Posterior vena cava (tissue), 2 donors: ENCODE measurements at places on chromosomes 11 and 22. TPM values are rescaled to one million over a fixed set of nuclear protein-coding genes. Genes with fewer than 3 reads are reported as not detected.
A peak's percentile ranks its signal among the peaks of the same experiment; 100 is the strongest.

DNA sequence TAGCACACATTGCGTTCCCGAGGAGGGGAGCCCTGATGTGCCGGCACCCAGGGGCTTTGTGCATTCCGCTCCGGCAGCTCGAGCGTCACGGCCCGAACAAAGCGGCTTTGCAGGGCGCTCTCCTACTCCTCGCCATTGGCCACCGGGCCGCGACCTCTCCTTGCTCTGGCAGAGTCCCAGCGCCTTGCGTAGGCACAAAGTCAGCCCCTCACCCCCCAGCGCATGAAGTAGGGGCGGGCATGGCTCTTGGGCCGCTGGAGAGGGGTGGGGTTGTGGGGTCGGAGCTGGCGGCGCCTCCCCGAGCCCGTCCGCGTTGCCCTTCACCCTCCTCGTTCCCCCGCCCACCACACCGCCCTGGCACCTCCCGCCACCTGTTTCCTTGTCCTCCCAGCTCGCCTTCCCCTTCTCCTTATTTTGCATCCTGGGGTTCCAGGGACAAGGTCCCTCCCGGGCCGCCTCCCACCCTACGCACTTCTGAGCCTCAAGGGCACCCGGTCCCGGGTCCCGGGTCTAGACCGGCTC, 753 bp upstream of the PPARA start:
- peak; percentile 86 for DNase-seq

- no peak for DNase-seq
These were observed at the start of gene F2 for GRCh38 chr11:46719048-46719542. Gene F2 (plus strand): TSS chr11:46719213. CDS start chr11:46719236, 23 bp downstream.

DNA sequence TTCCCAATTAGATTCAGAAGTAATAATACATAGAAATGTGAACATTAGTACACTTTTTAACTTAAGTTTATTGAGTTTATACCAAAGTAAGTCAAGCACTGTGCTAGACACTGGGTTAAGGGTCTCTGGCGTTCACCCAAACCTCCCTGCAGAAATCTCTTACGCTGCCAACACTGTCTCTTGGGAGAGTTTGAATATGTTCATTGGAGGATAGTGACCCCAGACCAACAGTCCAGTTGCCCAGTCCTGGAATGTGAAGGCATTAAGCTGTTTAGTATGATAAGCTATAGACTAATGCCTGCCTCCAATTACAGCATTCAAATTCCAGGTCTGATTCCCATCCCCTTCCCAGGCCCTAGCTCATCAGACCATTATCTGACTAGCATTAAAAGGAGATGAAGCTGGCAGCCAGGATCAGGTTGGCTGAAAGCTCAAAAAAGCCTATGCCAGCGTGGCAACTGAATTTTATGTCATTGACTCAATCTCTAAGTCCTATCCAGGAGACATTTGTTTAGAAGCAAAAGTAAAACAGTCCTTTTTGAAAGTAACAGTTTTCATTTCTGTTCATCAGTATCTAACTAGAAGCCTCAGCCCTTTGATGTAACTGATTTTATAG, 77.8 kb downstream of the SFI1 start:
- DNase-seq = no peak

CEND1 gene
- total RNA-seq = not detected

DNA sequence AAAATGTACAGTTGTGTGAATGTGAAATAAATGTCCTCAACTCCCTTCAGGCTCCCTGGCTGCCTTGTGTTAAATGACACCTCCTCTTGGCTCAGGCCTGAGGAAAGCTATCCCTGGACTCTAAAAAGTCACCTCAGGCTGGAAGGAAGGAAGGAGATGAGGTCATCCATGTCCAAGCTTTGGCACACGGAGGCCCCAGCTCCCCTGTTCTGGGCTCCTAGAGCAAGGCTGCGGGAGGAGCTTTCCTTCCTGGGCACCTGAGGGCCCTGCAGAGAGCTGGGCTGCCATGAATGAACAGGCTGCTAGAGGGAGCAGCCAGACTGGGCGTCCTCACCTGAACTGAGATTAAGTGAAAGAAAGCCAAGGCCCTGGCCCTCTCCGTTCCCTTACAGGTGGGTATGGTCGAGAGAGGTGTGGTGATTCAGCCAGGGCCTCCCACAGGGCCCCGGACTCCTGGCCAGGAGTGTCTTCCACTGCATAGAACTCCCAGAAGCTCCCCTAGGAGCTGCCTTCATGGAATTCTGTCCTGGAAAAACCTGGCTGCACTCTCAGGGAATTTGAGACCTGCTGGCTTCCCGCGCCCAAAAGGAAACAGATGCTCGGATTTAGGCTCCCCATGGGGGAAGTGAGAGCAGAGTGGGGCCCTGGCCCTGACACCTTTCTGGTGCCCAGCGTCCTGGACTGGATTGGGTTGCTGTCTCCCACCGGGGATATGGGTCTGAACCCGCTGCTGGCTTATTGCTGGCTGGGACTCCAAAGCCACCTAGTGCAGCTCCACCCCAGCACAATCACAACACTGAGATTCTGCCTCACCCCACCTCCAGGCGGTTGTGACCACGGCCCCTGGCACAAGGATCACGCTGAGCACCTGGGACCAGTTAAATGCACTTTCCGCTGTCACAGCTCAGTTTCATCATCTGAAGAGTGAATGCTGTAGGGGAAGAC, 22.2 kb downstream of the MYBPC3 start:
- no peak for DNase-seq

DNA sequence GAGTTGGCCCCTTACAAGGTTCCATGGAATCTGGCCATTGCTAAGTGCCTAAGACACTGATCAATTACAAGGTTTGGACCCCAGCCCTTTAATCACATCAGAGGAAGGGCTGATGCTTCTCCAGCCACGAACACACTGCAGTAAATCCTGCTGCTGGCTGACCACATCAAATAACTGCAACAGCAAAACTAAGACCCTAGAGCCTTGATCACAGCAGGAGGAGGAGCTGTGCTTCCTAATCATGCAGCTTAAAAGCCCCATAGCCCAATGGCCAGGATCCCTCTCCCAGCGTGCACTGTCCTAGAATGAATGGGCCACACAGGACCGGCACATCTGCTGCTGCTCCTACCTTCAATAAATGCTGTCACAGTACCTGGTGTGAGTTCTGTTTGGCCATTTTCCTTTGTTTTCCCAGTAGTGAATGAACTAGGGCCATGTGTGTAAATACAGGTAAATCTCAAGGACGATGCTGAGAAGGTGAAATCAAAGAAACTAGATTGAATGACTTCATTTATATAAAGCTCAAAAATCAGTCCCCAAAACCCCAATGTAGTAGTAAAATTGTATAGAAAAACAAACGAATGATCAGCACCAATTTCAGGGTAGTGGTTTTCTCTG, 12.7 kb downstream of the ZP1 start:
- DNase-seq = no peak

- no peak for DNase-seq
These were observed 2.8 kb upstream of the ACER3 start for GRCh38 chr11:76857781-76858410.

MRGPRG gene
- not detected for total RNA-seq

DNA sequence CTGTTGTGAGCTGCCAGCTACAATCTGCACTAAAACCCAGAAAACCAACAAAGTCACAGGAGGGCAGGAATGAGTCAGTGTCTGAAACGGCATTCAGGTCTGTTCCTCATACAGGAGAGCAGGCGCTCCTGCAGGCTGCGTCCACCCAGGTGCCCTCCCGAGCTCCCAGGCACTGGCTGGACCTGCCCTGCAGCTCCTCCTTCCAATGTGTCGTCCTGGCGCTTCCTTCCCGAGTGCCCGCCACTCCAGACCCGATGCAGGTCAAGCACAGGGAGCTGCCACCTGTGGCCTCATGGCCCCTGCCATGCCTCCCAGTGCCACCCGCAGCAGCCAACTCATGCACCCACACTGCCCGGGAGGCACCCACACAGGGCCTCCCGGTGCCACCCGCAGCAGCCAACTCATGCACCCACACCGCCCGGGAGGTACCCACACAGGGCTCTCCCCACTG, 12.0 kb downstream of the BRD1 start:
- DNase-seq = no peak

DNA sequence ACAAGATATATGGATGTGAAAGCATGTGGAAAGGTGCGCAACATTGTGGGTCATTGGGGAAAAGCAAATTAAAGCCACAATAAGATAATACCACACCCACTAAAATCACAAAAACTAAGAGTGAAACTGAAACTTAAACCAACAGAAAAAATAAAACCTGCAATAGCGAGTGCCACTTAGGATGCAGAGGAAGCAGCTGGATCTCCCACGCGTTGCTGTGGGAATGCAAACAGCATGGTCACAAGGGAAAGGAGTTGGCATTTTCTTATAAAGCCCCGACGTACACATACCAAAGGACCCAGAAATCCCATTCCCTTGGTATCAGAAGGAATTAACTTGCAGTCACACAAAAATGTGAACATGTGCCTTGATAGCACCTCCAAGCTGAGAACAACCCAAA, 712.0 kb downstream of the TBC1D22A start:
- no peak for DNase-seq

- no peak for DNase-seq
These were observed 174.2 kb downstream of the ETS1 start for GRCh38 chr11:128412847-128413791.

GRCh38 chr11:112617977-112618826, 343.0 kb upstream of the NCAM1 start:
- no peak for DNase-seq

DNA sequence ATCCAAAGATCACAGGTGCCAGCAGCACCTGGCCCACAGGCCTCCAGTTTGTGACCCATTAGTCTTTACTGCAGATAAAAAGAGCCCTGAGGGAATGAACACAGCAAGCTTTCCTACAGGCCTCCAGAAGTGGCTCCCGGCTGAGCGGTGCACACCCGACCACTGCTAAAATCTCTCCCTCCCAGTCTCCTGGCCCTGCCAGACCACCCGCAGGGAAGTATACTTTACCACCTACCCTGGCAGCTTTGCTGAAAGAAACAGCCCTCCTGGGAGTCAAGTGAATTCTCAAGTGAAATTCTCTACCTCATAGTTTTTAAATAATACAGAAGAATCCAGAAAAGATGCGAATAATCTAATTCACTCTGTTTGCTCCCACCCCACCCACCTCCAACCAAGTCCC, 15.4 kb upstream of the MTNR1B start:
- DNase-seq = no peak

DNA sequence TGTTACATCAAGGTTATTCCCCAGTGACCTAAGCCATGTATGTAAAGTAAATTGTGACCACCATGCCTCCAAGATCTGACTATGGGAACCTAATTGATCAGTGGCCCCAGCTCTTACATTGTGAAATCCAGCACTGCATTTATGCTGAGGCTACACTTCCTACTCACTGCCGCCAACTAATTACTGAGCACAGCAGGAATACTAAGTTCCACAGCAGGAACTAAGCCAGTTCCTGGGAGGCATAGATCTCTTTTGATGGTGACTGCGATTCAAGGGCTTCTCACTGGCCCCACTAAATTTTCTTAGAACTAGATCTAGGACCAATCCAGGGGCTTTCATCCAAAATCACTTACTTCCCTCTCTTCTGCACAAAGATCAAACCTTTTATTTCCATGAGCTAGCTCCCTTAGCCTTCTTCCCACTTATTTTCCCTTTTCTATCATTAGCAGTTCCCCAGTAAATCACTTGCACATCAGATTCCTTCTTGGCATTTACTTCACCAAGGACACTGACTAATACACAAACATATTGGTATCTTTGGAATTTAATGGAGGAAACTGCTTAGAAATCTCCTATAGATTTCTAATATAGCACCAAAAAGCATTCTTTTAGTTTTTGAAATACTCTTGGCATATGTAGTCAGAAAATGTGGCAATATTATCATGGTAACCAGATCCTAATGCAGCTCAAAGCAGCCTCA, 46.0 kb downstream of the CNTN5 start:
- no peak for DNase-seq

TMEM151A gene
- total RNA-seq = not detected

DNA sequence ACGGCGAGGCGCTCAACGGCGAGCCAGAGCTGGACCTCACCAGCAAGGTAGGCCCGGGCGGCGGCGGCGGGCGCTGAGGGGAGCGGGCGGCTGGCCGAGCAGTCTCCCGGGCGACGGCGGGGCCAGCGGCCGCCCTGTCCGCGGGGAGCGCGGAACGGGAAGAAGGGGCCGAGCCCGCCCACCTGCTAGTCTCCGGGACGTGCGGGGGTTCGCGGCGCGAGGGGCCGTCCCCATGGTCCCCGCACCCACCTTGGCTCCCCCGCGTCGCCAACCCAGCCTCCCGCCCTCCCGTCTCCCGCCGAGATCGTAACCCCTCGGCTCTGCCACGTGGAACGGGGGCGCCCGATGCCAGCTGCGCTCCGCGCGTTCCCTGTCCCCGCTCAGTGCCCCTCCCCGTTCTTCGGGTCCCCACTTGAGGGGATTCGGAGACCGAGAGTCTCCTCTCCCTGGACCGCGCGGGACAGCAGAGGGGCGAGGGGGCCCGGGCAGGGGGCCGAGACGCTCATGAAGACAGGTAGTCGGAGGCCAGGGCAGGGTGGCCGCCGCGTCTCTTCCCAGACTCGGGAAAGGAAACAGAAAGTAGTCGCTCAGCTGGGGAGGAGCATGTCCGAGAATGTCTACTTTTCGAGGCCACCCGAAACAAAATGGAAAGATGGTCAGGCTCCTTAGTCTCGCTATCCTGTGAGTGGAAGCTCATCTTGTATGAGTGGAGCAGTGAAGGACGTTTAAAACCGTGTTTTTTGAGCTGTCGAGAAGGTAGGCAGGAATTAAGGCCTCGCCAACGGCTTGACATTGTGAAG, 557 bp downstream of the GTPBP1 start:
- DNase-seq = peak; percentile 88

DNA sequence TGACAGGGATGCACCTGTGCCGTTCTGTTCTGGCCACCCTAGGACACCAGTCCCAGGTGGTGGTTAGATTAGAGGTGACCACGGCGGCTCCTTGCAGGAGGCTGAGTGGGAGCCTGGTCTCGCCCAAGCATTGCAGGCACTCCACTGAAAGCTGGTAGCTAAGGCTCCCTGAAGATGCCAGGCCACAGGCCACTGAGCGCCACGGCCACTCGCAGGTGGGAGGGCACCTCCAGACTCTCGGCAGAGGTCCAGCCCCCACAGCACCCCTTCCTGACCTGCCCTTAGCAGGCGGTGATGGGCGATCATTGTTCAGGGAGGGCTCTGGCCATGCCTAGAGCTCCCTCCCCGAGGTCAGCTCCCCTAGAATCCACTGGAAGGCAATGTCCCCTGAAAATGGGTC, 1270.2 kb downstream of the BRD1 start:
- no peak for DNase-seq

DNA sequence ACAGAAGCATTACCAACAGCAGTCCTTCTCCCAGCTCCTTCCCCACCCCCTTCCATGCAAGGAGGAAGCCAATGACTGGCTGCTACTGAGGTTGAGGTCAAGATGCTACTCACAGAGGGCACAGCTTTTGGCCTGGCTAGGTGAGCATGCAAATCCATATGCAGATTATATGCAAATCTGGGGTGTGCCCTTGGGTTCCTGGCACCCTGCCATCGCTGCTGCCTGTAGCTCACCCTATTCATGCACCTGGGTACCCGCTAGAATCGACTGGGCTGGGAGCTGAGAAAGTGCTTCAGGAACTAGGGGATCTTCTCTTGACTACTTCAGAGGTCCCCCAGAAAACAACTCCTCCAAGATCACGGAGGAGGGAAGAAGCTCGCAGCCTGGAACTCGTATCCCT, 4.0 kb downstream of the DSCAML1 start:
- no peak for DNase-seq
